Fibroblast of lung (primary cell): ENCODE measurements at places on chromosomes 4 and X. TPM values are rescaled to one million over a fixed set of nuclear protein-coding genes. Genes with fewer than 3 reads are reported as not detected.

- no peaks in the 10 kb centered on the region for H3K36me3 ChIP-seq
- no peak overlapping the region for H3K4me3 ChIP-seq
- no peak overlapping the region for H3K27ac ChIP-seq
Observed at GRCh38 chr4:152115794-152116193, 355.0 kb upstream of the GATB start.

DNA sequence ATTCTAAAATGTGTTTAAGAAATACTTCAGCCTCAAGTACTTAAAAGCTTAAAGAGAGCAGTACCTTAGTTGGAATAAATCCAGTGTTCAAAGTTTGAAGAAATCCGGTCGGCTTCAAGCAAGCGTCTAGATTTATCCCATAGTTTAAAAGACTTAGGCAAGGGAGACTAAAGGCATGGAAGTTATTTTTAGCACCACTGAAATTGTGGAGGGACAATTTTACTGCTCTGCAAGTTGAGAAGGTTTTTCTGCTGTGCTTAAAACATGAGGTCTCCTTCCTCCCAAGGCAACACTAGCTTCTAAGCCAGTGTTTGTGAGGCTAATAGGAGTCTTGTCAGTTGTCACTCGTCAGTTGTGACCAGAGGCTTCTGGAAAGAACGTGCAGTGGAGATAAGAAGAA lies 183.5 kb downstream of the MSL3 start:
- H3K27me3 ChIP-seq: no peaks in the 10 kb centered on the region
- no peak for DNase-seq
- H3K27ac ChIP-seq: no peak overlapping the region
- no peaks in the 10 kb centered on the region for H3K4me1 ChIP-seq
- H3K4me3 ChIP-seq: no peak overlapping the region
- H3K36me3 ChIP-seq: no peaks in the 10 kb centered on the region

DNA sequence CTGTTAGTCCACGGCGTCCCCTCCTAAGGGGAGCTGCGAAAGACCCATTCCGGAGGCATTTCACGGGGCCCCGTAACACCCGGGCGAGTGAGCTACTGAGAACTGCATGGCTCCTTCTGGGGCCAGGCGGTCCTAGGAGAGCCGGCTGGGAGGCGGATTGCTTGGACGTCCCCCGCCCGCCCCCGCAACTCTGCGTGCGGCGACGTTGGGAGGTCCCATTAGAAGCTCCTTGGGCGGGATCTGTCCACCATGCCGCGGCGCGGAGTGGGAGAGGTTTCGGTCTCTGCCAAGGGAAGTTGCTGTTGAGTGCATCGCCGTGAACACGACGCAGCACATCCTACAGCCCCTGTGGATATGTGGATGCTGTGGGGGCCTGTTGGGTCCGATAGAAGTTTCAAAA lies 85.4 kb upstream of the IGFBP7 start:
- no peaks in the 10 kb centered on the region for H3K36me3 ChIP-seq
- H3K4me1 ChIP-seq: no peaks in the 10 kb centered on the region
- no peak overlapping the region for H3K27ac ChIP-seq
- no peak for DNase-seq
- H3K27me3 ChIP-seq: no peaks in the 10 kb centered on the region

DNA sequence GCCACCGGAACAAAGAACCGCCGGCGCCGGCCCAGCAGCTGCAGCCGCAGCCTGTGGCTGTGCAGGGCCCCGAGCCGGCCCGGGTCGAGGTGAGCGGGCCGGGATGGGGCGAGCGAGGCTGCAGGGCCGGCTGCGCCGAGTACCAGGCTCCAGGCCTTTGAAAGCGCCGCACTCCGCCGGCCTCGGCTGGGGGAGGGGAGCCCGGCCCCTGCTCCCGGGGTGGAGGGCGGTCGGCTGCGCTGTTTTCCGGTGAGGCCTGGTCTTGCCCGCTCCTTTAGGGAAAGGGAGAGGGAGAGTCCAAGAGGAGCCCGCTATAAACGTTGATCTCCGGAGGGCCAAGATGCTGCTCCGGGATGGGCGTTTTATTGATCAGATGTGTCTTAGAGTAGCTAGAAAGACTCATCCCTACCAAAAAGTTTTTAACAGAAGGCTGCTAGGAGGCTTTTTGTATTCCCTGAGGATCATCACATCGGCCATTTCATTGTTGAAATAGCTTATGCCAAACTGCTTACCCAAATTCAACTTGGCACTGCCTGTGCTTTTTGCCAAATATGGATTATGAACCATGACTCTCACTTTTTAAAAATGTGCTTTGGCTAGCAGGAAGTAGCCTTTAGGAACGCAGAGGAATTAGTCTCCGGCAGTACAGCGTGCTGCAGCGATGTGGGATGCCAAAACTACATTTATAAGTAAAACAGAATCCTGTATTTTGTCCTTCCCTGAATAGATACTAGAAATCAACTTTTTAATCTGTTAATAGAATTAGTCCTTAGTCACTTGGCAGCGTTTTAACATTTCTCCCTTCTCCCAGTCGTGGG lies 760 bp downstream of the TMEM165 start:
- no peaks in the 10 kb centered on the region for H3K27me3 ChIP-seq
- DNase-seq: peak; percentile 43
- peak overlapping the region; percentile 84 for H3K4me3 ChIP-seq
- H3K36me3 ChIP-seq: peaks cover 6% of the 10 kb centered on the region

DNA sequence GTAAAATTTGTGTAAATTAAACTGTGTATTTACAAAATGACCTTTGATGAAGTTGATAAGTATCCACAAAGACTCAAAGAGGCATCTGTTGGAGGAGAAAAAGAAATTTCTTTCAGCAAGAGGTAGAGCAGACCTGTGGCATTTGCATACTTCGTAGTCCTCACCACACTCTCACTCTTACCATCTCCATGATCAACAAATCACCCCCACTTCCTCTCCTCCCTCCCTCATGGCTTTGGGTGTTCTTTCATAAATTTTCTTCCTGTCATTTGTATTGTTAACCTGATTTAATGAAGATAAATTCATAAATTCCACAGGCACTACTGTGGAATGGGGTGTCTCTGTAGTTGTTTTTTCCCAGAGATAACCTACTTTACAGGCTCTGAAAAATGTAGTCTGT lies 366.5 kb downstream of the ZNF674 start:
- H3K4me1 ChIP-seq: no peaks in the 10 kb centered on the region
- DNase-seq: no peak
- no peaks in the 10 kb centered on the region for H3K36me3 ChIP-seq
- H3K27me3 ChIP-seq: no peaks in the 10 kb centered on the region

- no peaks in the 10 kb centered on the region for H3K36me3 ChIP-seq
- H3K4me1 ChIP-seq: no peaks in the 10 kb centered on the region
- H3K4me3 ChIP-seq: no peak overlapping the region
Observed at GRCh38 chr4:88967883-88968331, 89.1 kb downstream of the FAM13A start.

- H3K4me1 ChIP-seq: peaks cover 2% of the 10 kb centered on the region
- peak; percentile 86 for DNase-seq
- no peaks in the 10 kb centered on the region for H3K36me3 ChIP-seq
- H3K27me3 ChIP-seq: no peaks in the 10 kb centered on the region
- no peak overlapping the region for H3K27ac ChIP-seq
Observed at GRCh38 chr4:140188975-140189374, 35.0 kb upstream of the MAML3 start.

- no peak overlapping the region for H3K27ac ChIP-seq
- DNase-seq: no peak
- no peaks in the 10 kb centered on the region for H3K36me3 ChIP-seq
Observed at GRCh38 chrX:150842198-150842685, 56.2 kb downstream of the CD99L2 start.

DNA sequence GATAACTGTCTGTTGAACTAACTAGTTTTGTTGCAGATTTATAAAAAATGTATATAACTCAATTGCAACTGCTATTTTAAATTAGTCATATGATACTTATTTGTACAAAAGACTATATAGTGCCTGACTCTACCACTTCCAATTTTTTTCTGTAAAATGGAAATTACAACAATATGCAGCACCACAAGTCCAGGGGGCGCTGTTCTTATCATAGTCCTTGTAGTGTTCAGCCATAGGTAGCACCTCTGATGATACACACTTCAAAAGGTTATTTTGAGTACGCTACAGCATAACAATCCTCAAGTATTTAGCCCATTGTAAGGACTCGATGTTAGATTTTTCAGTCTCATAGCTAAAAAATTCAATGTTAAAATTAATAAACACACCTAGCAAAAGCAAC lies 174.9 kb downstream of the CORIN start:
- no peaks in the 10 kb centered on the region for H3K36me3 ChIP-seq
- no peak overlapping the region for H3K27ac ChIP-seq
- no peak for DNase-seq
- no peaks in the 10 kb centered on the region for H3K27me3 ChIP-seq
- H3K4me3 ChIP-seq: no peak overlapping the region

The BEND4 gene
- total RNA-seq: under 0.01 TPM in 1 of 2 replicates, not detected in the other

The EMD gene
- 23.4 and 26.4 TPM in 2 replicates for total RNA-seq

The MSX1 gene
- 1.3 and 2.1 TPM in 2 replicates for total RNA-seq

- H3K27ac ChIP-seq: no peak overlapping the region
- no peaks in the 10 kb centered on the region for H3K27me3 ChIP-seq
- H3K4me1 ChIP-seq: peaks cover 2% of the 10 kb centered on the region
- no peaks in the 10 kb centered on the region for H3K36me3 ChIP-seq
Observed at GRCh38 chr4:4555916-4556315, 14.1 kb upstream of the STX18 start.

DNA sequence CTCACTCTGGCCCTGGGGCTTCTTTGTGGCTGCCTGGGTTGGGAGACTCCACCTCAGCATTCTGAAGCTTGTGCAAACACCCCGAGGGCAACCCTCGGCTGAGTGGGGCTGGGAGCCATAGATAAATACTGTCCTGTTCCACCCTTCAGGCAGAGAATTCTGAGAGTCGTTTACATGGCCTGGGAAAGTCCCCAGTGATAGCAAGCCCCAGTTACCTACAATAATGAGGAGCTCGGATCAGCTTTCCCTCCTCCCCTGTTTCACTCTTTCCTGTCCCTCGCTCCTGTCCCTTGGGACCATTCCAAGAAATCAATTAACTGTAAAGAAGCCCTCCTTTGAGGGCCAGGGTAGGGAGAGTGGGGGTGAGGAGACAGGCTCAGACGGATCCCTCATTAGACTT lies 31.6 kb upstream of the DDX3X start:
- H3K27ac ChIP-seq: no peak overlapping the region
- no peak for DNase-seq
- peaks cover 9% of the 10 kb centered on the region for H3K4me1 ChIP-seq
- H3K27me3 ChIP-seq: no peaks in the 10 kb centered on the region
- no peaks in the 10 kb centered on the region for H3K36me3 ChIP-seq

GRCh38 chr4:77433418-77433733 lies 172.2 kb upstream of the CXCL13 start:
- DNase-seq: peak; percentile 35
- no peaks in the 10 kb centered on the region for H3K36me3 ChIP-seq
- H3K4me1 ChIP-seq: no peaks in the 10 kb centered on the region
- H3K27me3 ChIP-seq: peaks cover 5% of the 10 kb centered on the region
- no peak overlapping the region for H3K27ac ChIP-seq
- H3K4me3 ChIP-seq: no peak overlapping the region

- no peaks in the 10 kb centered on the region for H3K36me3 ChIP-seq
- no peaks in the 10 kb centered on the region for H3K27me3 ChIP-seq
- no peak for DNase-seq
- H3K4me1 ChIP-seq: no peaks in the 10 kb centered on the region
- H3K27ac ChIP-seq: no peak overlapping the region
Observed at GRCh38 chr4:130403221-130403620, 1307.3 kb downstream of the C4orf33 start.

DNA sequence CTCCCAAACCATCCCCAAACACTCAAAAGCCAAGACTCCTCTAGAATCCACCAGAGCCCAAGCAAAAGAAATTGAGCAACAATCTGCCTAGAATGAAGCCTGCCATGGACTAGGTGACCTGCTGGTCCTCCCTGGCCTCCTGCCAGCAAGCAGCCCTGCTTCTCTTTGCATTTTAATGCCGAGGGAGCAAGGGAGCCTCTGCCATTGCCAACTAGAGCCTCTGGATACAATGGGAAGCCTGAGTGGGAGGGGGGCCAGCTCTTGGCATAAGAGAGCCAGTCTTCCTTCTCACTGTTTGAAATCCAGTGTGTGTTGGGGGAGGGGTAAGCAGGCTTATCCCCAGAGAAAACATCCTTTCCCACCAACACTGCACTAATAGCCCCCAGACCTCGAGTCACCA lies 1.5 kb upstream of the GDPD2 start:
- no peak overlapping the region for H3K4me3 ChIP-seq
- H3K4me1 ChIP-seq: no peaks in the 10 kb centered on the region
- no peaks in the 10 kb centered on the region for H3K36me3 ChIP-seq
- DNase-seq: no peak
- H3K27ac ChIP-seq: no peak overlapping the region

The ART3 gene
- not detected in 2 replicates for total RNA-seq

- H3K27me3 ChIP-seq: no peaks in the 10 kb centered on the region
- no peaks in the 10 kb centered on the region for H3K36me3 ChIP-seq
- no peak overlapping the region for H3K4me3 ChIP-seq
- DNase-seq: peak; percentile 10
- H3K4me1 ChIP-seq: no peaks in the 10 kb centered on the region
- H3K27ac ChIP-seq: no peak overlapping the region
Observed at GRCh38 chr4:88442689-88443191, 14.2 kb upstream of the HERC5 start.

The RIBC1 gene
- total RNA-seq: 0.77 and 1.3 TPM in 2 replicates

GRCh38 chrX:110119480-110119879 lies 116.6 kb downstream of the TMEM164 start:
- no peak for DNase-seq
- H3K36me3 ChIP-seq: no peaks in the 10 kb centered on the region
- no peaks in the 10 kb centered on the region for H3K27me3 ChIP-seq
- H3K4me3 ChIP-seq: no peak overlapping the region
- H3K4me1 ChIP-seq: no peaks in the 10 kb centered on the region

DNA sequence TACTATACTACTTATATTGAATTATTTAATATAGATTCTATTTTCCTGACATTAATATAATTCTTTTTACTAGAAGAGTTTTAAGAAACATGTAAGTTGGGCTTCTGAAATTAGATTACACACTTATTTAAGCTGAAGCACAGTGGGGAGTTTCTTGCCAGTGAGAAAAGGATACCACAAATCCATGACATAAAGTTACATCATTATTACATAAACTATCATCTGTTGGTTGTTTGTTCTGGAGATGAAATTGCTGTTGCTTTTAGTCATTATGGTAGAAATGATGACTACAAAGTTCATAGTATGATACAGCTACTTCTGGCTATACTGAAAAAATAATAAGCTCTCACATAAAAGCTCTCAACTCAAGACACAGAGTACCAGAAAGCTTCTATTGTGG lies 880.4 kb downstream of the PCDH18 start:
- H3K27ac ChIP-seq: no peak overlapping the region
- no peaks in the 10 kb centered on the region for H3K4me1 ChIP-seq
- DNase-seq: no peak
- H3K4me3 ChIP-seq: no peak overlapping the region
- no peaks in the 10 kb centered on the region for H3K36me3 ChIP-seq
- H3K27me3 ChIP-seq: no peaks in the 10 kb centered on the region

- no peaks in the 10 kb centered on the region for H3K27me3 ChIP-seq
- no peak overlapping the region for H3K4me3 ChIP-seq
- no peak overlapping the region for H3K27ac ChIP-seq
- no peaks in the 10 kb centered on the region for H3K4me1 ChIP-seq
Observed at GRCh38 chrX:52821079-52821760, 10.1 kb downstream of the XAGE5 start.
